ENCODE measurements at places on chromosomes 4 and X. TPM values are rescaled to one million over a fixed set of nuclear protein-coding genes. Genes with fewer than 3 reads are reported as not detected.

Gene BDH2
- polyA plus RNA-seq: 221 TPM

Gene FAM47A
- polyA plus RNA-seq: not detected

GRCh38 chr4:127139788-127140286 lies 492.9 kb upstream of the INTU start:
- DNase-seq: no peak

DNA sequence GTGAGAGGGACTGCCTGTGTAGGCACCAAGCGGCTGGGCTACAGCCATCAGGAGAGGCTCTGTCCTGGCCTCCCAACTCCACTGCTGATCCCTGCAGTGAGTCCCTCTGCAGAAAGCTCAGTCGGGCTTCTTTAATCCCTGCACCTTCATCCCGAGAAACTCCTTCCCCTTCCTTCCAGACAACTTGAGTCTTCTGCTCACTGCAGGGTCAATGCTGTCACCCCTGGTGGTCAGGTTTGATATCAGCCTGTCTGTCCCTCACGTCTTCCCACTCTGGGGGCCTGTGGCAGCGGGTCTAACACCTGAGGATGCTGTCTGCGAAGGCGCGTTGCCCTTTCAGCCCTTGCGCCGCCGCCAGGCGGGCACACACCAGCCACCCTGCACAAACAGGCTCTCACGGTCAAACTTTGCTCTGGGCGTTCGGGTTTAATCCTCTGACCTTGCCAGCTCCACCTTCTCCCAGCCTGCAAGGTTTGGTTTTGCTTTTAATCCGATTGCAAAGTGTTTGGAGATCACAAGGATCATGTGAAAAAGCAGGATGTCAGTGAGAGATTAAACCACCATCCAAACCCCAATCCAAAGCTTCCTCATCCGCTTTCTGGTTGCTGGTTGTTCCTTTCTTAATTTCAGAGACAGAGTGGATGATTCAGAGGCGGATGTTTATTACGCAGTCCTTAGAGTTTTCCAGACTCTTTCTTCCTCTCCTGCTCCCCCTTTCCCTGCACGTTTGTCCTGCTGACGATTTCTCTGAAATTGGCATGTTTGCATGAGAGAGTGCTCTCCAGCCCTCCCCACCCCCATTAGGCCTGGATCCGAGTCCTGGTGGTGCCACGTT lies 74.8 kb upstream of the SLC34A2 start:
- DNase-seq: no peak

DNA sequence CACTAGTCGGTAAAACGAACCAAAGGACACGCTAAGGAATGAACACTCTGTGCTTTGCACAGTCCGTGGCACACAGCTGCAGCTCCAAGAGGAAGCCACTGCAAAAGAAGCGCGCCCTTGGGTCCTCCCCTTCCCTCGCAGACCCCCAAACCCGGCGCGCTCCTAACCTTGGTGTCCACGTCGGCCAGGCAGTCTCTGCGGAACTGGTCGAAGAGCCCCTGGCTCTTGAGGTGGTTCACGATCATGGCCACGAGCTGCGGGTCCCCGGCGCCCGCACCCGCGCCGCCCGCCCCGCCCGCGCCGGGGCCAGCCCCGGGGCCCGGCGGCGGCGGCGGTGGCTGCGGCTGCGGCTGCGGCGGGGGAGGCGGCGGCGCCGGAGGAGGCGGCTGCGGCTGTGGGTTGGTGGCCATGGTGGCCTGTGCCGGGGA lies 333 bp downstream of the BOD1L1 start:
- DNase-seq: no peak

DNA sequence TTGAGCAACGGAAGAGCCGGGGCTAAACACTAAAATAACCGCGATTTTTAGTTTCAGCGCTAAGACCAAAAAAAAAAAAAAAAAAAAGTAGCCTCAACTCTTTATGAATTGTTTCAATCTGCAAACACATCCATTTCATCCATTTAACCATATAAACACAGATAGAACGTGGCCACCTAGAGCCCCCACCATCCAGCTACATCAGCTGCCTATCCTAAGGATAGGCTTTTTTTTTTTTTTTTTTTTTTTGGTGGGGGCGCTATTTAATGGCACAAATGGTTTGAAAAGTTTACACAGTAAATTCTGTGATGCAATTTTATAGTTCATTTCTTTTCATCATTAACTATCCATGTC lies 492 bp upstream of the HDAC8 start:
- no peak for DNase-seq

- DNase-seq: no peak
These were observed 99.1 kb downstream of the MAB21L2 start for GRCh38 chr4:150681063-150681462.

All from right renal pelvis (tissue), 4 donors.